ENCODE measurements at places on chromosomes 1 and 21.

DNA sequence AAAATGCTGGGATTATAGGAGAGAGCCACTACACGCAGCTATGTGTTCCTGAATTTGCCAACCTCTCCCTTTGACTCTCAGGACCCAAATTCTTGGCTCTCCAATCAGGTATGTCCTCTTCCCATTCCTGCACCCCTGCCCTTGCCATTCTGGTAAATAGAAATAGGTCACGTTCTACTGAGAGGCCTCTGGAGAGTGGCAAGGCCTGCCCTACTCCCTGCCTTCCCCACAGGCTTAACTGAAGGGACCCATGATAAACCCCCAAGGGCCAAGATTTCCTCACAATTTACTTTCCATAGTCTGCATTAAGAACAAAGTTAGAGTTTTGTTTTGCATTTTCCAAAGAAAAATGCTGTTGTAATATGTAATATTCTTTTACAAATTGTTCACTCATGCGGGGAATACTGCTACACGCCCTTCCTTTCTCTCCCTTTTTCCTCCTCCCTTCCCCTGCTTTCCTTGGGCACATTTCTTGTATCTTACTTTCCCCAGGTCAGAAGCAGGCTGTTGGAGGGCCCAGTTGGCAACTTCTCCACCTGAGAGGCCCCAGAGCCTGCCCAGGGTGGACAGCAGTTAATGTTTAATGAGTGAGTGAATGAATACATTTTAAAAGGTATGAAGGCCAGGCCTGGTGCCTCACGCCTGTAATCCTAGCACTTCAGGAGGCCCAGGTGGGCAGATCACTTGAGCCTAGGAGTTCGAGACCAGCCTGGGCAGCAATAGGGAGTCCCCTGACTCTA lies 33.9 kb upstream of the PUM1 start:
- DNase-seq = no peak

GRCh38 chr1:205294175-205294917 lies 27.2 kb downstream of the NUAK2 start:
- DNase-seq = peak; percentile 89

- no peak for DNase-seq
These were observed 61.2 kb downstream of the NUP210L start for GRCh38 chr1:154093699-154094098.

DNA sequence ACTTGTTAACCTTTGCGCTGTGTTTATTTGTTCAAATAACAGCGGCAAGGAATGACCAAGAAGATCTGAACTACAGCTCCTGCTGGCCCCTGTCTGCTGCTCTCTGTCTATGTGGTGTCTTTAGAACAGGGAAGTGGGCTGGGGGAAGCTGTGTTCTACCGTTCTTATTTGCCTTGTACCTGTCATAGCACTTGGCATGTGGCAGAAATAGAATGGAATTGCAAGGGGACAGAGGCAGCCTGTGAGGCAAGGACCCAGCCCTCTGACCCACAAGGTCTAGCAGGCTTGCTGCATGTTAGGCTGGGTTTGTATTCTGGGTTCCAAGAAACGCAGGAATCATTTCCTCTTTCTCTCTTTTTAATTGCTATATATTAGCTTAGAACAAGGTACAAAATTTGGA lies 20.7 kb downstream of the HMGCS2 start:
- DNase-seq = no peak

DNA sequence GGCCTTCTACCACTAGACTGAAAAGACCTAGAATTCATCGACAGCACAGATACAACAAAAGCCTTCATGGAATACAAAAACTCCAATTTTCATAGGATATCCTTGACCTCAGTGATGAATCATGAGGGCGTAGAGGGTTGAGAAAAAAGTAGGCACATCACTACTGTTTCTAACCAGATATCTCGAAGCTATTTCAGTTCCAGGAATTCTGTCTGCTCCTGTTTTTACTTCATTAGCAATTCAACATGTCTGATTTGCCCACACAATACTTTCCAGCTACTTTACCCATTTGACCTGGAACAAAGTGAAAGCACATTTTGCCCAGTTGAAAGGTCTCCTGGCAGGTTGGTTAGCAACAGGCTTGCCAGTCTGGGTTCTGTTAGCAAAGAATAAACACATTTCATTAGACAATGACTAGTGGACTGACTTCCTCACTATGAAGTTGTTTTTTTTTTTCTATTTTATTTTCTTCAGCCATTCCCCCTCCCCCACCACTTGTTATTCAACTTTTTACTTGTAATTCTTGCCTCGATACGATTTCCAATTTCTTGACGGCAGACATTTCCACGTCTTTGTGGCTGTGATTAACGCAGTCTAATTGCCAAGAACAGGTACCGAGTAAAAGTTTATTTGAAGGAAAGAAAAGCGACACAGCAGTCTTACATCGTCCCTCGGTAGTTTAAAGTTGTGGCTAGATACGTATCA lies 4.0 kb upstream of the ZBTB18 start:
- no peak for DNase-seq

DNA sequence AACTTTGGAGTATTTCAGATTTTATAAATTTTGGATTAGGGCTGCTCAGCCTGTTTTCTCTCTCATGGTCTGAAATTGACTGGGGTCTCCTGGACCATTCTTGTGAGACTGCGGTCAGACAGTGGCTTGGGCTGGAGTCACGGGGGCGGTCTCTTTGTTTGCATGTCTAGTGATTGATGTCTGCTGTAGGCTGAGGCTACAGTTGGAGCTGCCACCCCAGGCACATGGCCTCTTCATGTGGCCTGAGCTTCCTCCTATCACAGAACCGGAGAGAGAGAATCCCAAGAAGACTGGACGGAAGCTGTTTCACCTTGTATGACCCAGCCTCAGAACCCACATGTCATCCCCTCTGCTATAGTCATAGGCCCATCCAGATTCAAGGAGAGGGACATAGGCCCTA lies 96.1 kb downstream of the NID1 start:
- no peak for DNase-seq

DNA sequence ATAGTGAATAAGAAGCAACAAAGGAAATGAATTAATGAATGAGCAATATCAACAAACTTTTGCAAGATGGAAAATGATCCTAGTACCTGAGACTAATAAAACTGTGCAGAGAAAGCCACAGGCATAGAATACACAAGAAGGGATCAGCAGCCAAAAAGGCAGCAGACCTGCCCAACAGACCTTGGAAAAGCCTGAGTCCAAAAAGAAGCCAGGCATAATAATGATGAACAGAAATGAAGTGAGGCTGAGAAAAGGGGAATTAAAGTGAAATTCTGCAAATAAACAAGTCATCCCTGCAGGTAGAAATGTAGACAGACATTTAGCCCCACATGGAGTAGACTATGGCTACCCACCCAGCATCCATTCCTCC lies 10.3 kb upstream of the PHTF1 start:
- DNase-seq = no peak

GRCh38 chr1:64983110-64983509 lies 16.8 kb upstream of the JAK1 start:
- DNase-seq = no peak

GRCh38 chr21:31609081-31609480 lies 50.4 kb upstream of the SOD1 start:
- DNase-seq = no peak

GRCh38 chr1:36086529-36087232 lies 2.0 kb upstream of the ADPRS start:
- DNase-seq = no peak

GRCh38 chr1:177077006-177077405 lies 87.5 kb downstream of the ASTN1 start:
- DNase-seq = no peak

DNA sequence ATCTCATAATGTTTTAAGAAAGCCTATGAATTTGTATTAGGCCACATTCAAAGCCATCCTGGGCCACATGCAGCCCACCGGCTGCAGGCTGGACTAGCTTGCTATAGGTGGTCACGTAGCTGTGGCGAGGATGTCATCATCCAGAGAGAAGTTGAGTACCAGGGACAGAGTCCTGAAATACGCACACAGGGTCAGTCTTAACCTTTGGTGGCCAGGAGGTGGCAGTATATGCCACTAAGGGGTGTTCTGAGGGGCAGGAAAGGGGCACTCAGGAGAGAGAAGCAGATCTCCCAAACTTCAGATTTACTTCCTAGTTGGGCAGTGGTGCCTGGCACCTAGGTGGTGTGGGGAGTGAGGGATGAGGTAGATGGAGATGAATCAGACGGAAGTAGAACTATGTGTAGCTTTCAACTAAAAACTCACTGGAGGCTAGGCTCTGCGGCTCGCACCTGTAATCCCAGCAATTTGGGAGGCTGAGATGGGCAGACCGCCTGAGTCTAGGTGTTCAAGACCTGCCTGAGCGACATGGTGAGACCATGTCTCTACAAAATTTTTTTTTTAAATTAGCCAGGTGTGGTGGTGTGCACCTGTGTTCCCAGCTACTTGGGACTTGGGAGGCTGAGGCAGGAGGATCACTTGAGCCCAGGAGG lies 16.3 kb upstream of the CDK18 start:
- peak; percentile 72 for DNase-seq

- no peak for DNase-seq
These were observed 11.1 kb upstream of the TNFRSF14 start for GRCh38 chr1:2544875-2545640.

DNA sequence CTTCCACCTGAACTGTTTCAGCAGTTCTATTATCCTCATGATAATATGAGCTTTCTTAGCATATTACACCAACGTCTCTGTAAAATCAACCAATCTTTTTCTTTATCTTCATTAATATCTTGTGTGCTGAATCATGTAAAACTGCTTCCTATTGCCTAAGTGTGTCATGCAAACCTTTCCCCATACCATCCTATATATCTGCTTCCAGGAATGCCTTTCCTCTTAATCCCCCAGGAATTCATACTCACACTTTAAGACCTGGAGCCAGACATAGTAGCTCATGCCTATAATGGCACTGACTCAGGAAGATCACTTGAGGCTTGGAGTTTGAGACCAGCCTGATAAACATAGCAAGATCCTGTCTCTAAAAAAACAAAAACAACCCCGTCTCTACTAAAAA lies 183.9 kb downstream of the NRIP1 start:
- DNase-seq = no peak

- no peak for DNase-seq
These were observed 104.8 kb upstream of the SLC25A33 start for GRCh38 chr1:9434247-9435152.

GRCh38 chr1:162587347-162587746 lies 25.8 kb downstream of the UAP1 start:
- no peak for DNase-seq

DNA sequence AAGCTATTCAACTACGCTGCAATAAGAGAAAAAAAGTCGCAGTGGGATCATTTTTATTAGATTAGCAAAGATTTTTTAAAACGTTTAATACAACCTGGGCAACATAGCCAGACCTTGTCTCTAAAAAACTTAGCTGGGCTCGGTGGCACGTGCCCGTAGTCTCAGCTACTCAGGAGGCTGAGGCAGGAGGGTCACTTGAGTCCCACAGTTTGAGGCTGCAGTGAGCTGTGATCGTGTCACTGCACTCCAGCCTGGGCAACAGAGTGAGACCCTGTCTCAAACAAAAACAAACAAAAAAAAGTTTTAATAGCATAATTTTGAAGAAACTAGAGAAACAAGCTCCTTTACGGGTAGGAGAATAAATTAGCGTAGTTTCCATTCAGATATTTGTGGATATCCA lies 1.0 kb upstream of the PRDM15 start:
- DNase-seq = no peak

- DNase-seq = no peak
These were observed 249.4 kb downstream of the PLPP3 start for GRCh38 chr1:56329970-56330369.

DNA sequence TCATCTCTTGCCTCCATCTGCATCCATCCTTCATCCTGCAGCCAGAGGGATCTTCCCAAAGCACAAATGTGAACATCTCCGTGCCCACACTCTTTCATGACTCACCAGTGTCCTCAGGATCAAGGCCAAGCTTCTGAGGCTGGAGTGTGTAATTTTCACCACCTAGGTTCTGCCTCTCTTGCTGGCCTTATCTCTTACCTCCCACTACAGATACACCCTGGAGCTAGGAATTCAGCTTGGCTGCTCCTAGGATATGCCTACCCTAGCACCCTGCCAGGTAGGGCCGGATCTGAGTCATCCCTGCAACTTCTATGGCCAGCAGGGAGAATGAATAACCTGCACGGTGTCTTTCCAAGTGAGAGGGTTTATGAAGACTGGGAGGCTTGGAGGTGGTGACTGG lies 208.7 kb upstream of the CSF3R start:
- DNase-seq = no peak

DNA sequence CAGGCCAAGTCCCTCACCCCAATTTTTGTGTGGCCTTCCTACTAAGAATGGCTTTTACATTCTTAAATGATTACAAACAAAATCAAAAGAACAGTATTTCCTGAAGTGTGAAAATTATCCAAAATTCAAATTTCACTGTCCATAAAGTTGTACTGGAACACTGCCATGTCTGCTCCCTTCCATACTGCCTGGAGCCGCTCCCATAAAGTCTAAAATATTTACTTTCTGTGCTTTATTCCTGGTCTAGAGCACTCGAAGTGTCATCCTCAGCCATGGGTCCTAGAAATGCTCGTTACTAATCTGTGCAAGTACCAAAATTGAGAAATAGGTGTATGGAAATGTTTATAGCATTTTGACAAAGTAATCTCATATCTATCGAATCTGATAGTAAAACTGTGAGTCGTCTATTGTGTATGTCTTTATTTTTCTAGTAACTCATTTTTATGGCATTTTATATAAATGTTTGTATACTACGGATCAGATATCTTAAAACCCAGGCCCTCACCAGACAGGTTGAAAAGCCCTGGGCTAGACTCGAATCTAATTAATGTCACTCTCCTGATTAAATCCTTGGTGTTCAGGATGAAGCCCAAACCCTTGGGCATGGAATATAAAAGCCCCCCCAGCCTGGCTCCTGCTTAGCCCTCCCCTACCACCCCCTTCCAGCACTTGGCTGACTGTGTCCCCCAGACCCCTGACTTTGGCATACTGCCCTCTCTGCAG lies 4.9 kb downstream of the LBR start:
- DNase-seq = no peak

GRCh38 chr21:41316200-41317062 lies at the start of gene FAM3B:
TSS of gene FAM3B (plus strand) at chr21:41316801. CDS start at chr21:41316880, 79 bp downstream.
- DNase-seq = no peak

DNA sequence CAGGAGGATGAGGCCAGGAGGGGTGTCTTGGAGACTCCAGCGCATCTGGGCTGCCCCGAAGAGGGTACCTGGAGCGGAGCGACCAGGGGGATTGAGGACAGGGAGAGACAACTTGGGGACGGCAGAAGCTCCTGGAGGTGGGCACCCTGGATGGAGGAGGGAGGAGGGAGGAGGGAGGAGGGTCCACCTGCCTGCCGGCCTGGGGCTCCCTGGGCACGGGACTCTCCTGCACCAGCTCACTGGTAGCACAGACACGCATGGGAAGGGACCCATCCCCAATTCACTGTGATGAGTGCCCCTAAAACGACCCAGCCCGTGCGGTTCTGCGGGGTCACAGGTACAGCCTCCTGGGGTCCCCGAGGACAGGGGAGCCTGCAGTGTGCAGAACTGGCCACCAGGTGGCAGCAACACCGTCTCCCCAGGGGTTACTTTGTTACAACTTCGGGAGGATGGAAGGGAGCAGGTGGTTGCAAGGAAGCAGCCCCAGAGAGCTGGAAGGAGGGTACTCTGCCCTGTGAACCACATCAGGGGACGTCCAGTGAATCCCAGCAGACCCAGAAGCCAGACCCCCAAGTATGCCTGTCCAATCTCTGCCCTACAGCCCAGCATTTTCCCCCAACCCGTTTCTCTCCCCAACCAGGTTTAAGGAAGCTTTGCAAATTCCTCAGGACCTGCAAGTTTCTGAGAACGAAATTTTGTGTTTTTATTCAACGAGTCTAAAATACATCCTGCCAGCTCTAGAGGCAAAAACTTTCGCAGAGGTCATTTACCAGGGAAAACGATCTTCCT lies 482.4 kb downstream of the NPHP4 start:
- peak; percentile 12 for DNase-seq

- DNase-seq = no peak
These were observed 10.2 kb downstream of the PLXNA2 start for GRCh38 chr1:208233978-208234377.

- no peak for DNase-seq
These were observed 64.8 kb downstream of the UBE2T start for GRCh38 chr1:202276920-202277319.

Measured in NCI-H460 (cell line).